T47D (cell line): ENCODE measurements at places on chromosomes 11 and 22.

GRCh38 chr22:22929381-22930221 is 42.0 kb downstream of the IGLL5 start:
- no peak for DNase-seq

DNA sequence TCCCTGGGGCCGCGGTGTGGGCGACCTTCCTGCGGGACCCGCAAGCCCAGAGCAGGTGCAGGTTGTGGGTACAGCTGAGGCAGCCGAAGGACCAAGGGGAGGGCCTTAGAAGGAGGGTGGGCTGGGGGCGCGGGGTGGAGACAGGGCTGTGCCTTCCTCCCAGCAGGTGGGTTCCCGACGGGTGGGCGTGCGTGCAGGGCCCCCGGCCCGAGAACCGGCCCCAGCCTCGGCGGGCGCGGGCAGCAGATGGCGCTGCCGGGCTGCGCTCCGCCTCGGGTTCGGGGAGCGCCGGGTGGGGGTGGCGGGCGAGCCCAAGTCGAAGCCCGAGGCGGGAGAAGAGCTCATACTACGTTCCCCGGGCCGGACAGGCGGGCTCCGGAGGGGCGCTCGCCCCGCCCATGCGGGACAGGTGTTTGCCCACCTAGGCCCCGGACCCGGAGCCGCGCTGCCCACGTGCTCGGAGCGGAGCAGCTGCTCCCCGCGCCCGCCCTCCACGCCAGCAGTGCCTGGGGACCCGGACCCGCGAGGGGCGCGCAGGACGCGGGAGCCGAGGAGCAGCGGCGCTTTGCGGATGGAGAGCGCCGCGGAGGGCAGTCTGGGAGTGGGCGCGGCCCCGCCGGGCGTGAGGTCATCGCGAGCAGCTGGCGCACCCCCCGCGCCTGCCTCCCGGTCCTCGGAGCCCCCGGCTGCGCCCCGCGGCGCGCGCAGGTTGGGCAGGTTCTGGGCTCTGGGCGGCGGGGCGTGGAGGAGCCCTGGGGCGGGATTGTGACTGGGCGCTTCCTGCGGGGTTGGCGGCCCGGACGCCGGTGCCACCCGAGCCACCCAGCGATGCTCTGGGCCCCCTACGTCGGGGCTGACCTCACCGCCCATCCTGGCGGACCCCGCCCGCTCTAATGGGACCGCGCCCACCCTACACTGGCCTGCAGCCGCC is 25.3 kb downstream of the DUSP8 start:
- DNase-seq: peak; percentile 80

DNA sequence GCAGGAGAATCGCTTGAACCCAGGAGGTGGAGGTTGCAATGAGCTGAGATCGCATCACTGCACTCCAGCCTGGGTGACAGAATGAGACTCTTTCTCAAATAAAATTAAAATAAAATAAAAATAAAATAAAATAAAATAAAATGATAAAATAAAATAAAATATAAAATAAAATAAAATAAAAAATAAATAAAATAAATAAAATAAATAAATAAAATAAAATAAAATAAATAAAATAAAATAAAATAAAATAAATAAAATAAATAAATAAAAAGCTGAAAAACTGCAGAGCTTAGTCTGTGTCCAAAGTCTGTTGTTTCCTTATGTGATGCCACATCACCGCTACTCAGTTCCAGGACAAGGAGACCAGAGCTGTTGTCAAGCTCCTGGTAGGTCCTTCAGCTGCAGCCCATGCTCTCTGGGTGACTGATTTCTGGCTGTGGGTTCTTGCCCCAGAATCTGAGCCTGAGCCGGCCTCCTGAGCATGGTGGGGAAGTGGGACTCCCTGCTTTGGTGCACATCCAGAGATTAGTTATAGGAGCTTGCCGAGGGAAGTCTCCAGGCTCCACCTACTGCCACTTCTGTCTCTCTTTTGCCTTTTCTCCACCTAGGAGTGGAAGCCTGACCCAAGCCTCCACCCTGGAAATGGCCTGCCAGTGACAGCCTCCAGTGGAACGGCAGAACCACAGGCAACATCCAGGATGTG is 31.3 kb upstream of the ADA2 start:
- DNase-seq: no peak

DNA sequence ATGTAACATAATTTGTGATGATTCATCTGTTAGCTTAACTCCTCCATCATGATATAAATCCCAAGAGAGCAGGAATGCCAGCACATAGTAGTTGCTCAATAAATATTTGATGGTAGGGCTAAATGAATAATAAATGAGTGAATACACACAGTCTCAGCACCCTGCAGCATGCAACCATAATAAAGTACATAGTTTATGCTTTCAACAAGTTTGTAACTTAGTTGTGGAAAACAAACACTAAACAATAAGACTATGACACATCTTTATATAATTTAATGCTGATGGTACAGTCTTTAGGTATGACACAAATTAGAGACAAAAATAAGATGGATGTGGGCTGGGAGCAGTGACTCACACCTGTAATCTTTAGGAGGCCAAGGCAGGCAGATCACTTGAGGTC is 3.8 kb downstream of the ALKBH8 start:
- no peak for DNase-seq

DNA sequence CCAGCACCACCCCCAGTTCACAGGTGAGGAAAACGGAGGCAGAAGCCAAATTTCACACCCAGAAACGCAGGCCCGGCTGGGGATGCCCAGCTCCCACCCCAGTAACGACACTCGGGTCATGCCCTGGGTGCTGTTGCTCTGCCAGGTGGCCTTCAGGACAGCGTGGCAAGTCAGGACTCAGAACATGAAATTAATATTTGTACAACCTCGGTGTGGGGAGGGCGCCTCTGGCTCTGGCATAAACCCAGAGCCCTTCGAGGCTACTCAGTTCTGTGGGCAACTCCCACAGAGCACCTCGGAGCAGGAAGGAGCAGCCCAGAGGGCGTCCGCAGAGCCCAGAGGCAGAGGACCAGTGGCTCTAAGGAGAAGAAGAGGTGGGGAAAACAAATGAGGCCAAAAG is 71.6 kb downstream of the CELSR1 start:
- peak; percentile 71 for DNase-seq

DNA sequence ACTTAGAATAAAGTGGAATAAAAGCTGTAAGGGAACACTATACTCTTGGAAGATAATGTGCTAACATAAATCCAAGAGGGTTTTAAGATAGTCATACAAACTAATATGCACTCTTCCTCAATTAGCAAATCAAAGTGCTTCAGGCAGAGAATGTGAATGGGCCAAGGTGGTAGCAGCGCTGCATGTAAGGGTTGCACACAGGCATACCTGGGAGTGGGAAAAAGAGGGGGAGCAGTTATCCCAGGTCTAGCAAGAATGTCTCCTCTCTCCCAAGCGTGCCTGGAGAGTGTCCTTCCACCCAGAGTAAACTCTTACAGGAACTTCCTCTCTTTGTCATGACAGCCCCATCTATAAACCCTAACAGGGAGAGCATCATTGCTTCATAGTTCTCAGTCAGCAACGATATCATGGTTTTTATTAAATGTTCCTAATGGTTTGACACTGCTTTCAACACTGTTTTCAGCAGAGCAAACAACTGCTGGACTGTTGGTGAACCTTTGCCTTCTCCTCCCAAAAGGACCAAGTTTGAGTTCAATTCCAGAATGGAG is 61.6 kb downstream of the SYTL2 start:
- DNase-seq: no peak

DNA sequence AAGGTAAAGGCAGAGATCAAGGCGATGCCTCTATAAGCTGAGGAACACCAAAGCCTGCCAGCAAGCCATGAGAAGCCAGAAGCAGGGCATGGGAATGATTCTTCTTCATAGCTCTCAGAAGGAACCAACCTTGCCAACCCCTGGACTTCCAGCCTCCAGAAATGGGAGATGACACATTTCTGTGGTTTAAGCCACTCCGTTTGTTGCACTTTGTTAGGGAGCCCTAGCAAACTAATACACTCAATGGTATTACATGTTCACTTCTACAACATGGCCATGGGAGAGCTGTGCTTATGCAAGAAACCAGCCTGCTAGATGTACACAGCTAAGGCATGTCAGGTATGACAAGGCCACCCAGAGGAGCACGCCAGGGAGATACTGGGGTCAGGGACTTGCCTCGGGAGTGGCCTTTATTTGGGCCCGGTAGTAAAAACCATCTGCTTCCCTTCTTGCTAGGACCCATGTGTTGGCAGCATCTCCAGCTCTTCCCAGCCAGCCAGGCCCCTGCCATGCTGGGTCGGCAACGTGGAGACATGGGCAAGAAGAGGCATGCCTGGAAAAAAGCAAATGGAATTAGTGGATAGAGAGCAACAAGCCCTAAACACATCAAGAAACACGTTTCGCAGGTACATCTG is 3.6 kb downstream of the C11orf16 start:
- no peak for DNase-seq

GRCh38 chr11:17472467-17472866 is 4.2 kb downstream of the ABCC8 start:
- no peak for DNase-seq

GRCh38 chr11:120222916-120223315 is 12.1 kb downstream of the OAF start:
- DNase-seq: no peak

- DNase-seq: no peak
Measured at GRCh38 chr22:43996170-43996980, 27.7 kb upstream of the PARVB start.

GRCh38 chr11:77199137-77199745 is 71.2 kb downstream of the MYO7A start:
- DNase-seq: no peak

- DNase-seq: no peak
Measured at GRCh38 chr11:130668751-130669150, 220.3 kb downstream of the ADAMTS15 start.

- DNase-seq: no peak
Measured at GRCh38 chr11:18890615-18891014, 48.6 kb downstream of the MRGPRX1 start.

- no peak for DNase-seq
Measured at GRCh38 chr11:35593143-35593542, 25.1 kb upstream of the FJX1 start.

- DNase-seq: peak; percentile 30
Measured at GRCh38 chr11:66878474-66878873, 21.6 kb downstream of the LRFN4 start.

- no peak for DNase-seq
Measured at GRCh38 chr11:95512682-95513081, 276.9 kb downstream of the FAM76B start.

GRCh38 chr22:44724416-44724815 is 22.4 kb downstream of the PRR5 start:
- DNase-seq: peak; percentile 89

GRCh38 chr11:63831326-63831725 is 7.6 kb upstream of the MARK2 start:
- no peak for DNase-seq

GRCh38 chr11:7057641-7058040 is 31.2 kb upstream of the RBMXL2 start:
- no peak for DNase-seq

DNA sequence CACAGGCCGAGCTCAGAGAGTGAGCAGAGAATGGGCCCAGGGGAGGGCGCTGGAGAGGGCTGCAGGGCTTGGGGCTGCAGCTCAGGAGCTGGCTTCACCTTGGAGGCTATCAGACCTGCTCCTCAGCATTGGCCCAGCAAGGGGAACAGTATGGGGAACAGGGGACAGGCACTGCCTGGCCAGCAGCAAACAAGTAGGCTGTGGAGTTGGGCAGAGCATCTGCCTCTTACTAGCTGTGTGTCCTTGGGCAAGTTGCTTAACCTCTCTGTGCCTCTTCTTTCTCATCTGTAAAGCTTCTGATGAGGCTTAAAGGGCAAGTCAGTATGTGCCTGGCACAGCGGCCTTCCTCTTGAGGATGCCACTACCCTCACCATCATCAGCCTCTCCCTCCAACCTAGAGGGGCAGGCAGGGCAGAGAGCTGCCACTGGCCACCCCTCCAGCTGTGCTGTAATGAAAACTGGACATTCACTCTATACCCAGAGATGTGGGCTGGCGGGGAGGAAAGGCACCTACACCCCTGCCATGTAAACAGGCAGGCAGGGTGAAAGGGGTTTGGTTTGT is 7.5 kb upstream of the CDKN1C start:
- no peak for DNase-seq

- DNase-seq: no peak
Measured at GRCh38 chr22:42132457-42132856, 1.8 kb upstream of the CYP2D6 start.

GRCh38 chr22:26416670-26417276 is 12.3 kb upstream of the ASPHD2 start:
- DNase-seq: peak; percentile 55

GRCh38 chr22:25722626-25723025 is 19.4 kb upstream of the MYO18B start:
- DNase-seq: no peak

- no peak for DNase-seq
Measured at GRCh38 chr11:122226810-122227379, 110.9 kb upstream of the BLID start.

DNA sequence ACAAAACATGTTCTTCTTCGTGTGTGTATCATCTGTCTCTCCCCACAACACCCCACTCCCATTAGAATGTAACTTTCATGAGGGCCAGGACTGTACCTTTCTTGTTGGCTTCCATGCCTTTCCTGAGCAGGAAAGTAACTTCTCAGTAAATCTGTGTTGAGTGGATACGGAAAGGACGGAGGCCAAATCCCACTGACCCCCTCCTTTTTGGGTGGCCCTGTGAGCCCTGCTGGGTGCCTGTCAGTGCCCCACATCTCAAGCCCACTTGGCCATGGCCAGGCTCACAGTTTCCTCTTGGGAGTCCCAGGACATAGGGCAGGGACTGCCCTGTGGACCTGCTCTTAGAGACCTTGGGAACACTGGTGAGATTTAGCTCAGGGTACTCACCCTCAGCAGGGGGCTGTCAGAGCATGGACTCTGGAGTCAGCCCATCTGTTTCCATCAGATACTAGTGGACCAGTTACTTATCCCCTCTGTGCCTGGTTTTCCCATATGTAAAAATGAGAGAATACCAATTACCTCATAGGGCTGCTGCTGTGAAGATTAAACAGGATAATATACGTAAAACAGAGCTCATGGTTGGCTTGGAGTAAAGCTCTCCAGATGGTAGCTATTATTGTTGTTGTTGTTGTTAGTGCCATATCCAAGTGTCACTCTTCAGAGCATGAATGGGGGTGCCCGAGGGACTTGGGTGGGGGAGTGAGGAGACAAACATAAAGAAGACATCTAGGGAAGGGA is 1.0 kb upstream of the C11orf96 start:
- DNase-seq: no peak

DNA sequence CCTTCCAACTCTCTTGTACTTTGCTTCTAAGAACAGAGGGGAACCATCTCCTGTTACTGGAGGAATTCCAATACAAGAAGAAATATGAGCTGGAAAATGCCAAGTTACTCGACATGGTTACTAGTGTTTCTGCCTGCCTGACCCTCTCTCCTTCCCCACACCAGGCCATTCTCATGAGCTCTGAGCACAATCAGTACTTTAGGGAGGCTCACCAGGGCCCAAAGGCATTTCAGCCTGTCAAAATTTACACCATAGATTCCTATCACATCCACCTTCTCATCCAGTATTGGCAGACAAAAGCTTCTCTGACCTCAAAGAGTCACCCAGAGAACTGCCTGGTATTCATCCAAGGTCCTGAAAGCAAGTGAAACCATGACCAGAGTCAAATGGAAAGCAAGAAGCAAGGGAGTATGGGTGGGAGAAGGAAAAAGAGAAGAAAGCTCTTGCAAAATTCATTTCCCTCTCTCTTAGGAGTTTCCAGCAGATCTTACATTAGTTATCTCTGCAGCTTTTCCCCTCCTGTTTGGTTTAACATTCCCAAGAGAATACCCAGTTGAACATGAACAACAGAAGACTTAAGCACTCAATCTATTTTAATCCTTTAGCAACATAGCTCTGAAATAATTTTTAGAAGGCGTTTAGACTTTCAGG is 58.7 kb upstream of the NCAM1 start:
- no peak for DNase-seq
